RWPE2 (cell line): ENCODE measurements at places on chromosomes 11 and 22.

DNA sequence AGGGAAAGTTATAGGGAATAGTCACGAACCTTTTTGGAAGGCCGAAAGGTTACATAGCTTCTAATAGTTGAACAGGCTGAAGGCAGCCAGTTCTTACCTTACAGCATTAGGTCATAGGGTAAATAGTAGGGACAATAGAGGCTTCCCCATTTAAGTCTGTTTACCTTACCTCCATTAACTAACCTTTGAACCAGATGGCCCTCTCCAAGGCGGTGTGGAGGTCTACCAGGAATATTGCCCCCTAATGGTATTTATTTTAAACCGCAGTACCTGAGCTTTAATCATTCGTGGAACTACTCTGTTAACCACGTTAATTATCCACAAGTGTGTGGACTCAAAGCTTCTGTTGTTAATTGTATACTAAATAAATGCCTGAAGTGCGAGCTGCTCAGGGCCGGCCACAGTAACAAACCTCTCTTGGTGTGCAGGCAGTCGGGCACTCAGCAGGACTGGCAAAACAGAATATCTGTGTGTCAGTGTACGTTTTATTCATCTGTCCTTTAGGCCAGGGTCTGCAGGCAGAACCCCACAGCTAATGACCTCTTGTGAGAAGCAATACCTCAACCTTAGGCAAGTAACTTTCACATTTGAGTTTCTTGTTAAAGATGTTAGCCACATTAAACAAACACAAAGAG is 81.7 kb downstream of the PRCP start:
- no peak for DNase-seq

DNA sequence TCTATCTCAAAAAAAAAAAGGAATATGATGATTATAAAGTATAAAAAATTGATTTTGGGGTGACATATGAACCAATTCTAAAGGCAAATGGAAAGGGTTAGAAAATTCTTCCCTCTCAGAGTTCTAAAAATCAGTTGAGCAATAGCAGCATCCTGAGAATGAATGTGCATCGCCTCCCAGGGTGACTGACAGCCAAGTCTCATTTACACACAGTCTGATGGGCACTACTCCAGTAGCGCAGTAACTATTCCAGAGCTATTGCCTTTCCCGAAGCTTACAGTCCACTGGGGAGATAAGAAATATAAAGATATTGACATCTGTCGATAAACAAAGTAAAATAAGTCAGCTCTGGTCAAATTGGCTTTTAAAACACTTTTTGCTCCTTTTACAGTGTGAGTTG is 32.3 kb upstream of the SORL1 start:
- no peak for DNase-seq

DNA sequence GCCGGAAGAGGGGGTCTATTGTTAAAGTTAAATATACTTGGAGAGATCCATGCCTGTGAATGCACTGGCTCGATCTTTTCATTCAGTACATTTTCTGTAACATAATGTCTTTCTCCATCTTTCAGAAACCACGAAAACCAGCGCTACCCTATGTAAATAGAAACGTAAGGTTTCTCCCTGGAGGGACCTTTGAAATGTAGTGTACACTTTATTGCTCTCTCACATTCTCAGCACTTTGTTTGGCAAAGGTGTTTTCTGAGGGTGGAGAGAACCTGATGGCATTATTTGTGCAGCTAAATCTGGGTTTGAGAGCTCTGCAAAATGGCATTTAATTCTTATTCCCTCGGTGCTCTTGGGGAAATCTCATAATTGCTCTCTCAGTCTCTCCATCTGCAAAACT is 468.4 kb downstream of the NELL1 start:
- DNase-seq, result no peak

DNA sequence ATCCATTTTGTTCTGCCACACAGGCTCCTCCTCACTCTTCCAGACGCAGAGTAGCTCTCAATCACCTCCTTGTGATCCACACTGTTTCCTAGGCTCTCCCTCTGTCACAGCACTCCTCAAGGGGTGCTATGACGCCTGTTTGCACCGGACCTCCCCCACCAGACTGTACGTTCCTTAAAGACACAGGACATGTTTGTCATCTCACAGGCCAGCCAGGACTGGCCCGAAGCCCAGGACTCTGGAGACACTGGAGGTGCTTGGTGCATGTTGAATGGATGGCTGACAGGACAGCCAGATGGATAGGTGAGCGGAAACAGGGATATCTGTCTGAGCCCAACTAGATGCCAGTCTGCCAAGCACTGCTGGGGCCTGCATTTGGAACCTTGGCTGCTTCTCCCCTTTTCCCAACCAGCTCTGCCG is 13.6 kb downstream of the PLA2G6 start:
- no peak for DNase-seq

DNA sequence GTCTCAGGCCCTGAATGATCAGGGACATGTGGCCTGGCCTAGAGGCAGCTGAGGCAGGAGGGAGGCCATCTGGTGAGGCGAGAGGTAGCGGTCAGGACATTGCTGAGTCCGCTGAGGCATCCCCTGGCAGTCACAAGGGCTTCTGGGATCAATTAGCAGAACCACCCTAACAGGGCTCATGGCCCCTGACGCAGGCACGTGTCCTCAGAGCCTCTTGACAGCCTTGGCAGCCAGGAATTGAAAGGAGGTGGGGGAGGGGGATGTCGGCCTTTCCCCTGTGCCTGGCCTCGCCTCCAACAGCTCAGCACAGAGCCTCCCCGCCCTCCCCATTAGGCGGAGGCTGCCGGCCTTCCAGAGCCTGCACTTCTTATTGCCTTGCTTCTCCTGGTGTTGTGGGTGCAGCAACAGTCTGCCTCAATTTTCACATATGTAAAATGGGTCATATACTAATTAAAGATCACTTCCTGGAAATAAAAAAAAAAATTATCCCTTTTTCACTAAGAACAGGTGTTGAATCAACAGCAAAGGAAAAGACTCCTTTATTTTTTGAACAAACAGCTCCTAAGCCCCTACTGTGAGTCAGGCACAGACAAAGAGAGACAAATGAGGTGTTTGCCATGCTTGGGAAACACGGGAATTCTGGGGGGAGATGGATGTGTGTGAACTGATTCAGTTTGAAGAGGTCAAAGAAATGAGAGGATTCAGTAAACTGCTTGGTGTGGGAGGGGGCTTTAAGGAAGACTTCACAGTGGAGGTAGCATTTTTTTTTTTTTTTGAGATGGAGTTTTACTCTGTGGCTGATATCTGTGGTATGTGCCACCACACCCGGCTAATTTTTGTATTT is 55.3 kb downstream of the NFAM1 start:
- DNase-seq, result peak; percentile 24

DNA sequence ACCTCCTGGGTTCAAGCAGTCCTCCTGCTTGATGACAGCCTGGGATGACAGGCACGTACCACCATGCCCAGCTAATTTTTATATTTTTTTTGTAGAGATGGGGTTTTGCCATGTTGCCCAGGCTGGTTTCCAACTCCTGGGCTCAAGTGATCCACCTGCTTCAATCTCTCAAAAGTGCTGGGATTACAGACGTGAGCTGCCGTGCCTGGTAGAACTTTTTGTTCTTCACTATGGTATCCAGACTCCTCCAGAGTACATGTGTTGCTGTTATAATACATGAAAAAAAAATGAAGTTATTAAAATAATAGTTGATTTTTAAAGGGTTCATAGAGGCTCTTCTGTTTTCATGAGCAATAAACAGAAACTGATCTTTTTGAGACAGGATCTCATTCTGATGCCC is 29.6 kb downstream of the ZNF143 start:
- DNase-seq, result no peak

- no peak for DNase-seq
These were observed 81.5 kb upstream of the MYOD1 start for GRCh38 chr11:17637901-17638300.

DNA sequence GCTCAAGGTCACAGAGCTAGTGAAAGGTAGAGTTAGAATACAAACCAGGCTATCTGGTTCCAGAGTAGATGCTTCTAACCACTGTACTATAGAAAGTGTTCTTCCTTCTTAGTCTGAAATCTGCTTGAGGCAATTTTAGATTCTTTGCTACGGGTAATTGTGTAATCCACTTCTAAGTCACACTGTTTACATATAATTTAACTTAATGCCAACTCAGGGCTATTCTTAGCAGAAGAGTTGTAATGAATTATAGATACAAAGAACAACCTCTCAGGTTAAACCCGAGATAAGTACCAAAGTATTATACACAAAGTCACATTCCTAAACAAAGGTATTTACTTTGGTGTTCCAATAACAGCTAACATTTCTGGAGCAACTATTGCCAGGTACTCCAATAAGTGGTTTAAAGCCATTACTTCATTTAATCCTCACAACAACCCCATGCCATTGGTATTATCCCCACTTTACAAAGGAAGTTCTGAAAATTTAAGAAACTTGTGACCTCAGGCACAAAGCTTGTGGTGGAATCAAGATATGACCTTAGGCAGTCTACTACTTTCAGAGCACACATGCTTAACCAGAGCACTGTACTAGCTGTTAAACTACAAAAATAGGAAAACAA is 31.1 kb upstream of the DDI1 start:
- DNase-seq, result no peak

- no peak for DNase-seq
These were observed 51.1 kb downstream of the WNT7B start for GRCh38 chr22:45925811-45926351.

DNA sequence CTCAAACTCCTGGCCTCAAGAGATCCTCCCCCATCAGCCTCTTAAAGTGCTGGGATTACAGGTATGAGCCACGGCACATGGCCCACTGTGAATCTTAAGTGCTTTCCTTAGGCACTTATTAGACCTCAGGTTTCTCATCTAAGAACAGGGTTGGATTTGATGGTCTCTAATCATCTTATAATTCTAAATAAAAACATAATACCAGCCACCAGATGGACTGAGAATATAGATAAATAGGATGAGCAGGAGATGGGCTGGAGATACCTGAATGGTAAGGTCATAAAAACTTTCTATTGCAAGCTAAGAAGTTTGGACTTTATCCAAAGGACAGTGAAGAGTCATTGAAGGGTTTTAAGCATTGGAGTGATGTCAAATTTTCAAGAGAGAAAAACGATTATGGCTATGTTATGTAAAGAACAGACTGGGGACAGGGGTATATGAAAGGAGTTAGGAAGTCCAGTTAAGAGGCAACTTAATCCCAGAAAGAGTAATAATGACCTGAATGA is 85.2 kb downstream of the RELT start:
- no peak for DNase-seq

DNA sequence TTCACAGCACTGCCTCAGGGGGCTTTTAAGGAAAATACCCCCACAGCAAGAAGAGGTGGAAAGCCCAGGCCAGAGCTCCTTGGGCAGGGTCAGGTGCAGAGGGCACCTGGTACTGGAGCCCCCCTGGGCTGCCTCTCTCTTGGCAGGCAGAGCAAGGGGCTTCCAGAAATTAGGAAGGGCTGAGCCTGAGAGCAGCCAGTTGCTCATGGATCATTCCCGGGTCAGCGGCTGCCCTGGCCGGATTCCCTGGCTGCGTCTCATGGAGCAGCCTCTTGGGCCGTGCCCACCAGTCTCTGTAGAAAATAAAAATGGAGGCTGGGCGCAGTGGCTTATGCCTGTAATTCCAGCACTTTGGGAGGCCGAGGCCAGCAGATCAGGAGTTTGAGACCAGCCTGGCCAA is 10.3 kb upstream of the OMP start:
- peak; percentile 27 for DNase-seq

DNA sequence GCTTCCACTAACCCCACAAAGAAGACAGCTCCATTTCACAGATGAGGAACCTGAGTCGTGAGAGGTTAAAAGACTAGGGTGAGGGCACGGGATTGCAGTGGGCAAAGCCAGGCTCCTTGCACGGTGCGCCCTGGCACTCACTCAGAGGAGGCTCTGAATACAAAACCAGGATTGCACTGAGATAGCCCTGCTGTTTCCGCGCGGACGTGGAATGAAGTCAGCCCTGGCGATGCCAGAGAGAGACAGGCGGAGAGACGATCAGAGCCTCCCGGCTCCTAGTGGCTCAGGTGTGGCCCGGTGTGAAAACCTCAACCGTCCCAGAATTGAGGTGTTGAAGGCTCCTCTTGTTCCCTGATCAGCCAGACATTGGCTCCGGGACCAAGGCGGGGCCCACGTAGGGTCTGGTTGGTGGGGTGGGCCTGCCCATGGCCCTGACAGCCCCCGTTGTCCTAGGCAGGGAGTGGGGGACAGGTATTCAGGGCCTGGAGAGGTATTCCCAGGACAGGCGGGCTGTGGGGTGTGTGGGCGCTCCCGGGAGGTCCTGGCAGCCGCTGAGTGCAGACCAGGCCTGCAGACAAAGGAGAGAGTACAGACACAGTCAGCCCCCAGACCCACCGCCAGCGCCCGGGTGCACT is 43.1 kb upstream of the LINC01488 start:
- no peak for DNase-seq

DNA sequence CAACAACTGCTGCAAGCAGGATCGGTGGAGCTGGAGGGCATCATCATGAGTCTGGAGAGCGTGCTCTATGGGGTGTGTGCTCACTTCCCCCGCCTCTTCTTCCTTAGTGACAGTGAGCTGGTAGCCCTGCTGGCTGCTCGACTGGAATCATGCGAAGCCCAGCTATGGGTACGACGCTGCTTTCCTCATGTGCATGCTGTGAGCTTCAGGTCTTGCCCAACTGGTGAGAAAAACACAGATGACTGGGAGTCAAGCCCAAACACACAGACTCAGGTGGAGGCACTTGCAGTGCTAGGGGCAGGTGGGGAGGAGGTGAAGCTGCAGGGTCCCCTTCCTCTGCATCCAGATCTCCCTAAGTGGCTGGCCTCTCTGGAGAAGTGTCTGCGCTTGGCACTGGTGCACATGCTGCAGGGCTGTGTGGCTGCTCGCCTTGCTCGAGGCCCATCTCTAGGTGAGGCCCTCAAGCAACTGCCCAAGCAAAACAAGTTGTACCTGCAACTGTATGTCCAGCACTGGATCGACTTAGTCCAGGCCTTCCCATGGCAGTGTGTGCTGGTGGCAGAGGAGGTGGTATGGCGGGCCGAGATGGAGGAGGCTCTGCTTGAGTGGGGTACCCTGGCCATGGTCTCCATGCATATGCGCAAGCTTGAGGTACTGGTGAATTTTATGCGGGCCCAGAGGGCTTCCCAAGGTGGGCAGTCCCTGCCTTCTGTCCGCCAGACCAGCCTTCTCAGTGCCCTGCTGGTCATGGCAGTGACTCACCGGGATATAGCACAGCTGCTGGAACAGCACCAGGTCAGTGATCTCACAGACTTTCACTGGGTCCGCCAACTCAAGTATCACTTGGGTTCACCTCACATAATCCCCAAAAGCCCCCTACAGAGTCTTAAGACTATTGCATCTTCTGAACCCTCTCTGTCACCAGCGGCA is 48.1 kb downstream of the DNHD1 start:
- DNase-seq, result no peak

GRCh38 chr11:45501392-45502225 is 163.8 kb downstream of the CHST1 start:
- DNase-seq, result no peak

GRCh38 chr11:540583-541432 is 3.5 kb downstream of the LRRC56 start:
- DNase-seq, result peak; percentile 69

DNA sequence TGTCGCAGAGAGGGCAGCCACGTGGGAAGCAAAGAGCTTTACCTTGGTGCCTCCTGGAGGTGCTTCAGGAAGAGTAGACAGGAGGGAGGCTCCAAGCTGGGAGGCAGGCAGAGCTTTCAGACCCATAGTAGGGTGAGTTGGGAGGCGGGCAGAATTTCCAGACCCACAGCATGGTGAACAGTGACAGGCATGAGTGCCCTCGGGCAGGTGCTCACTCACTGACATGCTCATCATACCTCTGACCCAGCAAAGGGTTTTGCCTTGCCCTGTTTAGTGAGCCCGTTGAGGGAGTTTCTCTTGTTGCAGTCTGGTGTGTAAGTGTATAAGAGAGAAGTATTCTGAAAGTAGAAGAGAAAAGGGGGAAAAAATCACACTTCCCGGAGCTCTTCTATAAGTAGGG is 86.4 kb upstream of the NTM start:
- no peak for DNase-seq
